ENCODE measurements at places on chromosomes 12 and 14.

DNA sequence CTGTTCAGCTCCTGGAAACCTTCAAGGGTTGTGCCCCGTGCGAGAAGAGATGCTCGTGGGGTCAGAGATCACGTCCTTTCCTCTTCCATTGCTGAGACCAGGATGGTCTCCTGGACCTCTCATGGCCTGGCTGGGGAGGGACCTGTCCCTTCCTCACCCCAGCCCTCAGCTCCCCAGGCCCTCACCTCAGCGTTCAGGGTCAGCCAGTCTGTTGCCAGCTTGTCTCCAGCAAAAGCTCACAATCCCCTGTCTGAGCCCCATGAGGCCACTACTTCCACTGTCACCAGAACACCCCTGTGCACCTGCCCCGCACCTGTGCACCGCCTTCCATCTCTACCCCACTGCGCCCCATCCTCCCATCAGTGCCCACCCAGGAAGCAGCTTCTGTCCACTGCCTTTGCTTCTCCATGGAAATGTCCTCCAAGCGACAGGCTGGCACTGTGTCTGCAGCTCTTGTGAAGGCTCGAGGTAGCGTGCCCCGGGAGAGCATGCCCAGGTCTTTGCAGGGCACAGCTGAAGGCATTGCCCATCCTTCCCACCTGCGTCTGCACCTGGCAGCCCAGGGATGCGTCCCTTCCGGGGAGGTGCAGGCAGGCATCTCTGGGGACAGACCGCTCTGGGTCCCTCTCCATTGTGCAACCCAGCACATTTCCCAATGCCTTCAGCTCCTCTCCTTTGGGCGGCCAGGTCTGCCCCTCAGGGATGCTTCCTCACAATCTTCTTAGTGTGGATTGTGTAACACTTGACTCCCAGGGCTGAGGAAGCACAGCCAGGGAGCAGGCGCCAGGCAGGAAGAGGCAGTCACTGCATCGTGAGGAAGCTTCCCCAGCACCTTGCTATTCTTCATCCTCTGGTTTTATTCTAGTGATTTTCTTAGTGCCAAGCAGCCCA lies 179.6 kb downstream of the ADGRD1 start:
- no peak for DNase-seq
- no peak overlapping the region for H3K4me3 ChIP-seq
- H3K36me3 ChIP-seq = no peaks in the 10 kb centered on the region
- no peak overlapping the region for H3K27ac ChIP-seq
- H3K4me1 ChIP-seq = no peaks in the 10 kb centered on the region

DNA sequence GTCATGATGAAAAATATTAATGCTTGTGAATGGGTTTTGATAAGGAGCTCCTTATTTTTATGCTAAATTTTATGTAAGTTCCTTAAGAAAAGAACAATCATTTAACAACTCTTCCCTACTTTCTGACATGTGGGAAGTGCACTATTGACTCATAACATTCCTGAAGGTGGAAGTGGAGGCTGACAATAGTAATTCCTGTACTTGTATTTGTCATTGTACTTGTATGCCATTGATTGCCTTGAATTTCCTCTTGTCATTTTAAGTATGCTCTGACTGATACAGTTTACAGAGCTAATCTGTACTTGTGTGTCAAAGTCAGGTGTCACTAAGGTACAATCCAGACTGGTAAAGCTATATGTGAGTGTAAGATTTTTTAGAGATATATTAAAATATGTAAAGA lies 440.0 kb downstream of the SLC16A7 start:
- no peak for DNase-seq
- no peak overlapping the region for H3K27ac ChIP-seq

DNA sequence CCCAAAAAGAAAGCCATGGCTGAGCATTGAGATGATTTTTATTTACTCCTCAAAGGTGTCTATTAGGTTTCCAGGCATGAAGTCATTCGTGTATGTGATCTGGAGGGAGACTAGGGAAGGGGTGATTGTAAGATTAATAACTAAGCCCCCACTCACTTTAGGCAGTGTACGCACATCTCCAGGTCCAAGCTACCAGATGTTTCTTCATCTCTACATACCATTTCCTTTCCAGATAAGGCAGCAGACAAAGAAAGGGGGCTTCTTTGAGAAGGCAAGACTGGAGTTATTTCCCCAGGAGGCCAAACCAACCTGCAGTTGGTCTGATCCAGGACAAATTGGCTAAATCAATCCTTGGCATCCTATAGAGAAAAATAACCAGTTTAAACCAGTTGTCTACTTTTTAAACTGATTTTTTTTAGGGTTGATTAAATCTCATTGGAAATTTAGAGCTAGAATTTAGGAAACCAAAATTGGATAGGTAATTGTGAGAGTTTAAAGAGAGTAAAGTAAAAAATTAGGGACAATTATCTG lies 3.9 kb downstream of the HOXC13 start:
- H3K27me3 ChIP-seq = peaks cover 18% of the 10 kb centered on the region
- H3K27ac ChIP-seq = no peak overlapping the region
- no peak for DNase-seq
- H3K36me3 ChIP-seq = no peaks in the 10 kb centered on the region
- no peaks in the 10 kb centered on the region for H3K4me1 ChIP-seq

GRCh38 chr14:49679271-49679670 lies 8.7 kb downstream of the POLE2 start:
- no peak overlapping the region for H3K27ac ChIP-seq
- no peak overlapping the region for H3K4me3 ChIP-seq
- H3K4me1 ChIP-seq = no peaks in the 10 kb centered on the region
- DNase-seq = no peak
- no peaks in the 10 kb centered on the region for H3K36me3 ChIP-seq

DNA sequence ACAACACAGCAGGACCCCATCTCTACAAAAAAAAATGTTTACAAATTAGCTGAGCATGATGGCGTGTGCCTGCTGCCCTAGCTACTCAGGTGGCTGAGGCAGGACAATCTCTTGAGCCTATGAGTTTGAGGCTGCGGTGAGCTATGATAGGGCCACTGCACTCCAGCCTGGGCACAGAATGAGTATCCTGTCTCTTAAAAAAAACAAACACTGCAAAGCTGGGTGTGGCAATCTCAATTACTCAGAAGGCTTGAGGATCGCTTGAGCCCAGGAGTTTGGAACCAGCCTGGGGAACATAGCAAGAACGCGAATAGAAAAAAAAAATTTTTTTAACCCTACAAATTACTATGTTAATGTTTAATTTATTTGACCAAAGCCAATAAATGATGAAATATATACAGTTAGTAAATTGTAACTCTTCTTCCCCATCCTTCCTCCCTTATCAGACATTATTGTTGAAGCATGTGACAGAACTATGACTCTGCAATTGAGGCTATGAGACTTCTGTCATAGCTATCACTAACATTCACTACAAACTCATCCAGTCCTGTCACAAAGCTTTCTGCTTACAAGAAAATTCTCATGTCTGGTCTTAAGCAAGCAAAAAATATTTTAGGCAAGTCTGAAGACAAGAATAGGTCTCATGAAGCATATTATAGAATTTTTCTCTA lies 9.8 kb downstream of the BTBD7 start:
- H3K36me3 ChIP-seq = peaks cover 6% of the 10 kb centered on the region
- no peaks in the 10 kb centered on the region for H3K27me3 ChIP-seq
- DNase-seq = no peak
- no peak overlapping the region for H3K4me3 ChIP-seq
- no peak overlapping the region for H3K27ac ChIP-seq

- H3K27me3 ChIP-seq = peaks cover under 1% of the 10 kb centered on the region
- no peaks in the 10 kb centered on the region for H3K4me1 ChIP-seq
- DNase-seq = no peak
- H3K27ac ChIP-seq = no peak overlapping the region
Measured at GRCh38 chr12:121373755-121374154, 21.5 kb upstream of the ANAPC5 start.

DNA sequence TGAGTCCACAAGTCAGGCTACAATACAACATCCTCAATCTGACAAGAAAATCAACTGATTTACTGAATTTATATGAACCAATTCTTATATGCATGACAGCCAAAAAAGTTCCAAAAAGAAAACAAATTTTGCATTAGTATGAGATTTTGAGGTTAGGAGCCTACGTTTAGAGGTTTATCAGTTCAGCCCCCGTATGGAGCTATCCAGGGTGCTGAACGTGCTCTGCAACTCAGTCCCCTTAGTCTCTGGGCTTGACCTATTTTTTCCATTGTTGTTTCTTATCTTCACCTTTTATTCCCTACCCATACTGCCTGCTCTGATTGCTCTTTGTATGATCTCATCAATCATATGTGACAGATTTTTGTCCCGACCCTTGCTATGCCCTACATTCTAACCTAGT lies 693.0 kb downstream of the NRXN3 start:
- no peak for DNase-seq
- no peak overlapping the region for H3K4me3 ChIP-seq
- no peaks in the 10 kb centered on the region for H3K27me3 ChIP-seq
- H3K4me1 ChIP-seq = no peaks in the 10 kb centered on the region

DNA sequence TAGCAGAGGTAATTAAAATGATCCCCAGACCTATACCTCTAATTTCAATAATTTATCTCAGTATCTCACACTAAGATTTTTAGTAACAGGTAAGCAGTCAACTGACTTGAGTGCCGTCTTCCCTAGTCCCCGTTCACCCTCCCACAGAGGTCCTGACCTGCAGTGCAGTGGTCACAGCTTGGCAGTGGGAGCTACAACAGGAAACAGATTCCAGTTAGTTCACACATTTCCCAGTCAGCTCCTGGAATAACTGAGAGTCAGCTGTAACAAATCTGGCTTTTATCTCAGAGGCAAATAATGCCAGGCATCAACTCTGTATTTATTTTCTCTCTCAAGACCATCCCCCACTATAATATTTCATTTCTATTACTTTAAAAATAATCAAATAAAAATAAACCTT lies 308.2 kb downstream of the ATP23 start:
- H3K36me3 ChIP-seq = no peaks in the 10 kb centered on the region
- H3K4me3 ChIP-seq = no peak overlapping the region
- H3K4me1 ChIP-seq = no peaks in the 10 kb centered on the region
- no peak for DNase-seq

- H3K4me1 ChIP-seq = no peaks in the 10 kb centered on the region
- DNase-seq = no peak
- H3K27ac ChIP-seq = no peak overlapping the region
Measured at GRCh38 chr12:47473091-47473490, 232.7 kb downstream of the RPAP3 start.

DNA sequence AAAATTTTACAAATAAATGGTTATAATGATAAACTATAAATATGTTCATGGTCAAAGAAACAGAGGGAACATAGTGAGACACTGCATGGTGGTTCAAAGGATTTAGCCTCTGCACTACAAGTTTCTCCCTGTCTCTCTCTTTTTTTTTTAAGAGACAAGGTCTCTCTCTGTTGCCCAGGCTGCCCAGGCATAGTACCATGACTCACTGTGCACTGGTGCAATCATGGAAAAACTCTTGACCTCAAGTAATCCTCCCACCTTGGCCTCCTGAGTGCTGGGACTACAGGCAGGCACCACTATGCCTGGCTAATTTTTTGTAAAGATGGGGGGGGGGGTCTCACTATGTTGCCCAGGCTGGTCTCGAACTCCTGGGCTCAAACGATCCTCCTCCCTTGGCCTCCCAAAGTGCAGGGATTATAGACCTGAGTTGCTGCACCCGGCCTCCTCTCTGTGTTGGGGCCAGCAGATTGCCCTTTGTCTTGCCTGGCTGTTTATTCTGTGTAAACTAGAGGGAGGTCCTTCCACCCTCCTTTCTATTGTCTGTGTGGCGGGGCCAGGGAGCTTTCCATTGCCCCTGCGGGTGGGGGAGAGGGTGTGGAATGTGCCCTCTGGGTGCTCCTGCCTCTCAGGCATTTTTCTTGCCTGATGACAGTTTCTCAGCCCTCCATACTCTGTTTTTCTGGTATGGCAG lies 22.1 kb downstream of the MTHFD1 start:
- no peak overlapping the region for H3K4me3 ChIP-seq
- DNase-seq = no peak
- no peak overlapping the region for H3K27ac ChIP-seq
- H3K4me1 ChIP-seq = no peaks in the 10 kb centered on the region
- H3K36me3 ChIP-seq = peaks cover 8% of the 10 kb centered on the region

DNA sequence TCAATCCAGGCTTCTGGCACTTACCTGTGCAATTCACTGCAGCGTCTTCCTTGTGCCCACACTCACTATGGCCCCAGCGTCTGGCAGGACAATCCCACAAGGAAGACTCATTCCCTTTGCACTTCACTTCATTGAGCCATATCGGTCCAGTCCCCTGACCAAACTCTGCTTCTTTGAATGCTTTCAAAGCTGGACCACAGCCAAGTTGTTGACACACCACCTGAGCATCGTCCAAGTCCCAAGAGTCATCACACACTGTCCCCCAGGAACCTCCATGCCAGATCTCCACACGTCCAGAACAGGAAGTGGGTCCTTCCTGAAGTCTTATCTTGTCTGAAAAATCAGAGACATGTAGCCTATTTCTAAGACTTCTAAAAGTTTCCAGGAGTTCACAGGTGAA lies 20.2 kb downstream of the CD163 start:
- H3K36me3 ChIP-seq = no peaks in the 10 kb centered on the region
- no peak overlapping the region for H3K27ac ChIP-seq
- no peak overlapping the region for H3K4me3 ChIP-seq
- H3K4me1 ChIP-seq = no peaks in the 10 kb centered on the region

DNA sequence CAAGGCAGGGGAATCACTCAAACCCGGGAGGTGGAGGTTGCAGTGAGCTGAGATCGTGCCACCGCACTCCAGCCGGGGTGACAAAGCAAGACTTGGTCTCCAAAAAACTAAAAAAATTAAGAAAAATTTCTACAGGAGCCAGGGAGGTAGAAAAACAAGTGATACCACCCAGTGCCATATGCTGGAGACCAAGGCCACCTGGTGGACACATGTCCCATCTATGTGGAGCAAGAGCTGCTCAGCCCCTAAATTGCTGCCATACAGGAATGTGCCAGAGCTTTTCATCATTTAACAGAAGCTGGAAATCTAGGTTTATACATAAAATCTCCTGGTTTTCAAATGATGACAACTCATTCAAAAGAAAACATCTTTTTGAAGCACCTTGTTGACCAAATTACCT lies 61.4 kb upstream of the ELK3 start:
- H3K27ac ChIP-seq = no peak overlapping the region
- DNase-seq = peak; percentile 33
- H3K27me3 ChIP-seq = no peaks in the 10 kb centered on the region
- no peak overlapping the region for H3K4me3 ChIP-seq
- H3K4me1 ChIP-seq = no peaks in the 10 kb centered on the region
- no peaks in the 10 kb centered on the region for H3K36me3 ChIP-seq

- H3K27me3 ChIP-seq = no peaks in the 10 kb centered on the region
- no peaks in the 10 kb centered on the region for H3K36me3 ChIP-seq
- DNase-seq = no peak
Measured at GRCh38 chr12:111600205-111600642, 1.1 kb upstream of the ATXN2 start.

Data from naive thymus-derived CD4-positive, alpha-beta T cell (primary cell).